ENCODE measurements at places on chromosomes 5 and 9. TPM values are rescaled to one million over a fixed set of nuclear protein-coding genes. Genes with fewer than 3 reads are reported as not detected.
A peak's percentile ranks its signal among the peaks of the same experiment; 100 is the strongest.

- peak; percentile 54 for DNase-seq
These were observed 974 bp downstream of the C9orf40 start for GRCh38 chr9:74951725-74952151.

- DNase-seq, result no peak
These were observed 18.5 kb upstream of the EXOC3 start for GRCh38 chr5:424301-425110.

DNA sequence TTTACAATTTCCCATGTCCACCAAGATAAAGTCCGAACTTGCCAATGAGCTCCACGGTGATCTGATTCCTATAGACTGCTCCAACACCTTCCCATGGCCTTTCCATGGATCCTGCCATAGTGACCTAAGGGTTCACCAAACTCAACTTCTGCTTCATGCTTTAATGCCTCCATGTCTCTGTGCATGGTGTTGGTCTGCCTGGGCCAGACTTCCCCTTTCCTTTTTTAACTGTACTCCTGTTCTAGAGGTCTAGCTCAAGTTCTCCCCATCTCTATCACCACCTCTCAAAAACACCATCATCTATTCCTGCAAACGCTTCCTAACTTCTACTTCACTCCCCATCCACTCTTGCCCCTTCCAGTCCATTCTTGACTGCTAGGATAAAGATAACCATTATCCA is 14.8 kb upstream of the SMARCA2 start:
- no peak for DNase-seq

PCDHB2 gene
- 1.8 TPM for total RNA-seq

EGR1 gene
- total RNA-seq, result 41.6 TPM

CDX1 gene
- total RNA-seq, result not detected

- DNase-seq, result no peak
These were observed 490.8 kb downstream of the RASEF start for GRCh38 chr9:82572146-82572545.

DNA sequence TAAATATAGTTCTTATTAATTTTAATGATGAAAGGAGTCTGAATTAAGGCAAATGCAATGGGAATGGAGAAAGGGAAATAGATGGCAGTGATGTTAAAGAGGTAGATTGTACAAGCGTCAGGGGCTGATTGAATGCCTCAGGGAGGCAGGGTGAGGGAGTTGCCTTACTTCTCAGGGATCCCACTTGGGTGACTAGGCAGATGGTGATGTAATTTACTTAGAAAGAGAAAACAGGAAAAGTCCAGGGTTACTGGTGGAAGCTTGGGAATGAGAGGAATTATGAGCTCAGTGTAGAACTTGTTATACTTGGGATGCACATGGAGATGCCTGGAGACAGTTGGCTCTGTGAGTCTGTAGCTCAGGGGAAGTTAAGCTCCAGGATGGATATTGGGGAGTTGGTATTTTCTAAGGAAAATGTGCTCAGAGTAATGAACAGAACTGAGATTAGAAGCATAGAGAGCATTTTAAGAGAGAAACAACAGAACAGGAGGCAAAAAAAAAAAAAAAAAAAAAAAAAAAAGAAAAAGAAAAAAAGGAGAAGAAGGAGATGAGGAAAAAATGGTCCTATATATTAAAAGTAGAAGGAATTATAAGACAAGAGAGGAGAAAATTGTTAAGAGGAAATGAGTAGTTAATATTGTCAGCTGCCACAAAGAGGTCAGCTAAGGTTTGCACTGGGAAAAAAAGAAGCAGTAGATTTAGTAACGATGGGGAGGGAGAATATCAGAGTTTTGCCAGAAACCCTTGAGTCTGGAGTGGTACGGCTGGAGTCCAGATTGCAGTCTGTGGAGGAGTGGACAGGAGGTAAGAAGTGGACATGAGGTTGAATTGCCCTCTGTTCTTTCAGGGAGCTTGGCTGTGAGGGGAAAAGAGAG is 88.0 kb upstream of the ELL2 start:
- no peak for DNase-seq

UQCRQ gene
- total RNA-seq, result 558 TPM

- DNase-seq, result peak; percentile 86
These were observed 2.2 kb upstream of the CCDC125 start for GRCh38 chr5:69334793-69335268.

GPR151 gene
- total RNA-seq, result not detected

DNA sequence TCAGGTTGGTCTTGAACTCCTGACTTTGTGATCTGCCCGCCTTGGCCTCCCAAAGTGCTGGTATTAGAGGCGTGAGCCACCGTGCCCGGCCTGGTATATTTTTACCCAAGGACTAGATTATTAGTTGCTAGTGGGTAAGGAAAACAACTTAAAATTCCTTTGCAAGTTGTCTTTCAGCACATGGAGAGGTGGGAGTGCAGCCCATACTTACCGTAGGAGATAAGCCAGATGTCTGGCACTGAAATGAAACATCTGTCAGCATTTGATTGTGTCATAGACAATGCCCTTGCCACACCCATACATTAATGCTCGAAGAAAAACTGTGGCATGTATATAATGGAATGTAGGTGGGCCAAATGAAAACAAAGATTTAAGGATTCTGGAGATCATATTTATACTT is 36.6 kb upstream of the ANKH start:
- no peak for DNase-seq

GRCh38 chr9:121618504-121618903 is 32.9 kb upstream of the DAB2IP start:
- DNase-seq, result no peak

DNA sequence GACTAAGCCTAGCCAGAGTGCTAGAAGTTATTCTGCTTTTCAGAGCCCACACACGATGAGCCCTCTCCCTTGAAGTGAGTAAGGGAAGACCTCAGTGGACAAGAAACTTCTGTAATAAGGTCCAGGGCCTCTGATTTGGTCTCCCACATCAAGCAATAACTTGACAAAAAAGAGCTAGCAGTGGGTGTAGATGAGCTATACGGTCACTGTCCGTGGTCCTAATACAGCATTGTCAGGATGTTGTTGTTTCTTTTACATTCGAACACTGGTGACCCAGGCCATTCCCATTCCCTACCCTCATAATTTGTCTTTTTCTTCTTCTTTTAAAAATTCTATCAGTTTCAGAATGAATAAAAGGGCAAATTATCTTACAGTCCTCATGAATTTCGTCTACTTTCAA is 5.2 kb downstream of the PCSK1 start:
- no peak for DNase-seq

NOXA1 gene
- 12.5 TPM for total RNA-seq

ZNF883 gene
- 1.7 TPM for total RNA-seq

DNA sequence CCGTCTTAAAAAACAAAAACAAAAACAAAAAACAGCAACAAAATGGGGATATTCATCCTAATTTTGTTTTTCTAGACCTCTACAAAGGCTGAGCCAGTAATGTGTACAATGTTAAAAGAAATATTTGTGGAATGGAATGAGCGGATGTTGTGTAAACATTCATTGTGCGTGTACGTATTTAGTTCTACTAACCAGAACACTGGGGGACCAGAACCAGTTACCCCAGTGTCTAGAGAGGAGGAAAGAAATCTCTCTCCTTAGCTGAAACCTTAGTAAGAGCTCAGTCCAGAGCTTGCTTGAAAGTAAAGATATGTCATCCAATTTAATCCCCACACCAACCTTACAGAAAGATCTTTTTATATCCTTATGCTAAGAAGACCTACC is 106.7 kb upstream of the CPEB4 start:
- DNase-seq, result no peak

GRCh38 chr9:87469793-87470465 is 27.7 kb upstream of the DAPK1 start:
- no peak for DNase-seq

GZMA gene
- 2.1 TPM for total RNA-seq

DNA sequence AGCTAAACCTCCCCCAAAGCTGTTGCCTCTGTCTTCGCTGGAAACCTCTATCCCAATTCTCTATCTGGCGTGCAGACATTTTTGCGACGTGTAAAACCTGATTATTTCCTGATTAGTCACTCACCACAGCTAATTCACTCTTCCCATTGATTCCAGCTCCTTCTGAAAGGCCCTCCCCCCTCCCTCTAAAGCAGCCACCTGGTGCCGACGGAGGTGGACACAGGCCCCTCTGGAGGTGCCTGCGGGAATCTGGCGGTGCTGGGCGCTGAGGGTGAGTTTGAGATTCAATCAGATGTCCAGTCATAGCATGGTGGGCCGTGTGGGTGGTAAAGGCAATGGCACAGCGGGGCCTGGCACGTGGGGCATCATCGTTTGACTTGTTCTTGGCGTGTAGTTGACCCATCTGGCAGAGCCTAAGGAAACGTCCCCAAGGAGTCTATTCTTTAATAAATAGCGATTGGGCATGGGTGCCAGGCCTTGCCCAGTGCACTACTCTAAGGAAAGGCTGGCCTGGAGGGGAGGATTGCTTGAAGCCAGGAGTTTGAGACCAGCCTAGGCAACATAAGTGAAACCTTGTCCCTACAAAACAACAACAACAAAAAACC is 271.1 kb upstream of the MVB12B start:
- DNase-seq, result no peak

TBCA gene
- total RNA-seq, result 133 TPM

HMMR gene
- total RNA-seq, result 0.31 TPM

DNA sequence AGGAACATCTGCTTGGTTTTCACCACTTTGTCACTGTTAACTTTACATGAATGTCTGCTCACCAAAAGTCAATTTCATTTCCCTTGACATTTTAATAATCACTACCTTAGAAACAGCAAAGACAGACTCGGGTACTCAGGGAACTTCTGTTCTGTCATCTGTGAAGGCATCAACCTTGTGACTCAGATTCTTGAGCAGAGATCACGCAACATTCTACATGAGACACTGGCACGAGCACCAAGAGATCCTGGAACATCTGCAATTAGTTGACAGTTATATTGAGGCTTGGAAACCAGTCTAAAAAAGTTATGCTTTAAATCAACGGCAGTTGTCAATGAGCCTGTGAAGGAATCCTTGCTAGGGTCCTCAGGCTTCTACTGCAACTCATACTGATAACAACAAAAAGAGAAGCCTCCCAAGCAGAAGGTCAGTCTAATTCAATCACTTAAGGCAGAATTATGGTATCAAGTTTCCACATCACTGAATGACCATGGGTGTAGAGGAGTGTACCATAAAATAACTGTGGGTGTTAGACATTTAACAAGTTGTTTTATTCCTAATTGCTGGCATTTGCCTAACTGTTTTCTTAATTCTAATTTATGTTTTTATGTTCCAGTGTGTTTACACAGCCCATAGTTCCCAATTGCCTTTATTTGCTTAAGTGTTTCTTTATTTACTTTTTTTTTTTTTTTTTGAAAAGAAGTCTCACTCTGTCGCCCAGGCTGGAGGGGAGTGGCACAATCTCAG is 3.3 kb upstream of the PBX3 start:
- no peak for DNase-seq

DNA sequence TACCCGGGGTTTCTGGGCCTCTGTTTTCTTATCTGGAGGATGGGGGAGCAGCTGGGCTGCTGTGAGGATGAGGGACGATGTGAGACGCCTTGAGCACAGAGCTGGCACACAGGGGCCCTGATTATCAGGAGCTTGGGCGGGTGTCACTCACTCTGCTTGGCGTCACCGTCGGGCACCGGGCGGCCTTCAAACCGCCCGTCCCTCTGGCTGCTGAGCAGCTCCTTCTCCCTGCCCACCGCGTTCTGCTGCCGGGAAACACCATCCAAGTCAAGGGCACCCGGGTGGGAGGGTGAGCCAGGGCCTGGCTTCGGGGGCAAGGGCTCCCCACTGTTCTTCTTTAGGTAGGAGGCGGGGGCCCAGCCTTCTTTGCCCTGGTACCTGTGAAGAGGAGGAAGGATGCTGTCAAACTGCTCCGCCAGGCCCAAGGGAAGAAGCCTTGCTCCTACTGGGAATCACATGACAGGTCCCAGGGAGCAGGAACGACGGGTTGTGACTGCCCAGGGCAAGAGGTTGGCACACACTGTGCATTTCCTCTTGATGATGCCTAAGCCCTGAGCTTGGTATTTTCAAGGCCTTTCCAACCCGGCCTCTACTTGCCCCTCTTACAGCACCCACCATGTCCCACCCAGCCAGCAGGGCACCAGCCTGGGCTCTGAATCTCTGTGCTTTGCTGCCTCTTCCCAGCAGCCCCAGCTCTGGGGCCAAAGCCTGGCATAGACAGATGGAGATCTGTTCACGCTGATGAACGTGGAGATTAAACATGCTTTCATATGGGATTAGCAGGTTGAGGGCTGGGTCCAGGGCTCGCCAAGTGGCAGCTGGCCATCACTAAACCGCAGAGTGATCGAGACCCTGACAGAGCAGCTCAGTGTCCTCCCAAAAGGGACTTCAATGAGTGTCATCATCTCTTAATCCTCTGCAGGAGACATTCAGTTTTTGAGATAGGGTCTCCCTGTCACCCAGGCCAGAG is 66.9 kb upstream of the UBTD2 start:
- no peak for DNase-seq

GRCh38 chr5:135602882-135603721 is 24.3 kb upstream of the CXCL14 start:
- no peak for DNase-seq

GRCh38 chr5:67537439-67538148 is 341.0 kb upstream of the CD180 start:
- no peak for DNase-seq

CD74 gene
- total RNA-seq, result 1,068 TPM

HTR1A gene
- 1.8 TPM for total RNA-seq

DNA sequence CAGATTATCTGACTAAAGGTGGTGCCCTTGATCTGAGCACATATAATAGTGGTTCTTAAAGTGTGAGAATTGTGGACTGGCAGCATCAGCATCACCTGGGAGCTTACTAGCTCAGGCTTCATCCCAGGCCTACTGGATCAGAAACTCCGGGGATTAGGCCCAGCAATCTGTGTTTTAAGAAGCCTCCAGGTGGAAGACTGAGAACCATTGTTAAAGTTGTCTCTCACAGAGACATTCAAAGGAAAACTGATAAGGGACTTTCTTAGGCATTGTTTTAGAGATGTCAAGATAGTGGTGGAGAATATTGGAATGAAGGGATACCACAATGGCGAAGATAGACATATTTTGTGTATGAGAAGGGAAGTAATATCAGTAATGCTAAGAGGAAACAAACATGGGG is 59.5 kb downstream of the STX17 start:
- no peak for DNase-seq

PKD2L2 gene
- not detected for total RNA-seq

DNA sequence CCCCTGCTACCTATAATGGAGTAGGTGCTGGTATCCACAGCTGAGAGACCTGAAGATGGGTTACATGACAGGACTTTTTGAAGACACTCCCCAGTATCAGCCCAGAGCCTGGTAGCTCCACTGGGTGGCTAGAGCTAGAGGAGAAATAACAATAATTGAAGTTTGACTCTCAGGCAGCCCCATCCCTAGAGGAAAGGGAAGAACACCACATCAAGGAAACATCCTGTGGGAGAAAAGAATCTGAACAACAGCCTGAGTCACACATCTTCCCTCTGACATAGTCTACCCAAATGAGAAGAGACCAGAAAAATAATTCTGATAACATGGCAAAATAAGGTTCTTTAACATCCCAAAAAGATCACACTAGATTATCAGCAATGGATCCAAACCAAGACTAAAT is 432.1 kb downstream of the CDH18 start:
- DNase-seq, result no peak

DNA sequence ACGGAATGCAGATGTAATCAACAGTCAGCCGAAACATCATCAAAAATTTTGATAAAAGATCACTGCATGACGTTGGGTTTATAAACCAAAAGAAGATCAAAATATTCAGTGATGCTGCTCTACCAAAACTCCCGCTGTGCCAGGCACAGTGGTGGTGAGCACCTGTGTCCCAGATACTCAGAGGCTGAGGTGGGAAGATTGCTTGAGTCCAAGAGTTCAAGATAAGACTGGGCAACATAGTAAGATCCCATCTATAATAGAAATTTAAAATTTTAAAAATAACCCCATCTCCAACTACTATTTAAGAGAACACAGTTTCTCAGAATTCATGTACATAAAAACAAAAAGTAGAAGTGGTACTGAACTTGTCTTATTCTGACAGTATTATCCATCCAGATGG is 3.8 kb downstream of the LMAN2 start:
- DNase-seq, result no peak

Measured in ureter (tissue), 1 donor.